ENCODE measurements at places on chromosomes 3 and 15.

DNA sequence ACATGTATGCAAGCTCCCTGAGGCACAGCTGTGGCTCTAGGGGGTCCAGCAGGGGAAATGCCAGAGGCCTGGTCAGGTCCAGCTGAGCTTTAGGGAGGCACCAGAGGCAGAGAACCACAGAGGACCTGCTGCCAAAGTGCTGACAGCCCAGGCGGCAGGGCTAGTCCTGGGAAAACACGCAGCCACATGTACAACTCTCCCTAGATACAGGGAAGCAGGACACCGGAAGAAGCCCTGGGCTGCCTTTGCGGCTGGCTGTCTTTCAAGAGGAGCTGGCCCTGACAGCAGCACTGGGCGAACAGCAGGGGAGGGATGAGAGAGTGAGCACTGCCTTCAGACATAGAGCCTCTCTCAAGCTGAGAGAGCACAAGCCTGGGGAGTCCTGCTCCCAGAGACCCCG, 40.7 kb downstream of the RFT1 start:
- no peak for DNase-seq

GRCh38 chr3:61978460-61979419, 394.6 kb downstream of the FEZF2 start:
- DNase-seq, result no peak

GRCh38 chr3:62724503-62724902, 150.7 kb downstream of the CADPS start:
- no peak for DNase-seq

- no peak for DNase-seq
Measured at GRCh38 chr3:6078436-6078835, 782.5 kb upstream of the GRM7 start.

GRCh38 chr15:84811828-84812227, 5.3 kb upstream of the ALPK3 start:
- no peak for DNase-seq

GRCh38 chr3:123919353-123919752, 35.2 kb upstream of the MYLK start:
- DNase-seq, result no peak

DNA sequence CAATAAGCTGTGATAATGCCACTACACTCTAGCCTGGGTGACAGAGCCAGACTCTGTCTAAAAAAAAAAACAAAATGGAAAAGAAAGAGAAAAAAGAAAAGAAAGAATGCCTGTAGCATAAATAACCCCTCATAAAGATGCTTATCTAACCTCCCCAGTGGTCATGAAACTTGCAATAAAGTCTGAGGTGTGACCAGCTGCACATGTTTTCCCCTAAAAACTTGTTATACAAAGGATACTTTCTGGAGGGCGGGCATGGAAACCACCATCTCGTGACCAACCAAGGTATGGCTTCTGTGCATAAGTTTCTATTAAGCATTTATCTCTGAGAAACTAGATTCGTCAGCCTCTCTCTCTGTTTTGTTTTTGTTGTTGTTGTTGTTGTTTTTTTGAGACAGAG, 21.8 kb downstream of the CCDC32 start:
- DNase-seq, result no peak

GRCh38 chr3:194381460-194381875, 11.9 kb upstream of the LRRC15 start:
- no peak for DNase-seq

DNA sequence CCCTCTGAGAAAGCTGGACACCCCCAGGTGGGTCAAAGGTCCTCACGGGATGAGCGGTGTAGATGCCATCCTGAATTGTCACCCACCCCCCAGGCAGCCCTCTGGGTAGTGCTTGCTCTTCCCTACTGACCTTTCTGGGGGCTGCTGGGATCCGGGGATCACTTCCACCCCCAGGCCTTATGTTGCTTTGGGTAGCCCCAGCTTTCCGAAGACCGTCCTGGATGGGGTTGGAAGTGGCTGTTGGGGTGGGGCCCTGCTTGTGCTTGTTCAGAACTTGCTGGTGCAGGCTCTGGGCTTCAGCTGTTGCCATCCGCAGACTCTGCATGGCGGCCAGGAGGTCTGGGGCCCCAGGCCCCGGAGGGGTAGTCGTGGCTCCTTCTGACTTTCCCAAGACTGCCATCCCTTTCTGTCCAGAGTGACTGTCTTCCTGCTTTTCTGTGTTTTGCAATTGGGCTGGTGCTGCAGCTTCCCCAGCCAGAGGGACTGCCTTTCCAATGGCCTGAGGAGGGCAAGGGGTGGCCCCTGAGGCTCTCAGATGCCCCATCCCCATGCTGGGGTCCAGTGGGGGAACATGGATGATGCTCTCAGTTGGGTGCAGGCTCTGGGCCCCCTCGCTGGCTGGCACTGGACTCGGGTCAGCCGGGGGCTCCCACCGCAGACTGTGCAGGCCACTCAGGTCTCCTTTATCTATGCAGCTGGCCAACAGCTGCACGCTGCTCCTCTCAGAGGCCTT, 6.3 kb downstream of the XIRP1 start:
- no peak for DNase-seq

DNA sequence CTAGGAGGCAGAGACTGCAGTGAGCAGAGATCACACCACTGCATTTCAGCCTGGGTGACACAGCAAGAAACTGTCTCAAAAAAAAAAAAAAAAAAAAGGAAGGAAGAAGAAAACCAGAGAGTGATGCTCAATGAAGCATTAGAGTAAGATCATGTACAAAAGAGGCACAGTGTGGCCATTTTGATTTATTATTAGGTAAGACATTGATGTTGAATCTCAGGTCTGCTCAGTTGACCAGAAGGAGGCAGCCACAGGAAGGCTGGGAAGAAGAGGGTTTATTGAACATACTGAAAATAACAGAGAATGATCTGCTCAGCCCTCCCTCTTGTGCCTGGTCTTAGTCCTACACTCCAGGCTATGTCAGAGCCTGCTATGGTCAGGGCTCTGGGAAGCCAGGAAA, 15.6 kb downstream of the LRRK1 start:
- no peak for DNase-seq

DNA sequence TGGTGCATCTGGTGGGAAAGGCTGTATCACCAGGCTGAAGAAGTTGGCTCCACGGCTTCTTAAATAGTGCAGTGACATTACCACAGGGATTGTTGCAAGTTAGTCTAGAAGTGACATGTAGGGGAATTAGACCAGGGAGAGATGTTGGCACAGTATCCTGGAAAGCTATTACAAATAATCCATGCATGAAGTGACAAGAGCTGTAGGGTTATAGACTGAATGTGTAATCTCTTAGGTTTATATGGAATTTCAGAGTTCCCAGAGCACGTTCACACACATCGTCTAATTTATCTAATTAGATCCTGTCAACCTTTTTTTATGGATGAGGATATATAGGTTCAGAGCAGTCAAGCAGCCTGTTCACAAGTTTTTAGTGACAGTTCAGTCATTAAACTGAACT, 37.3 kb upstream of the APH1B start:
- no peak for DNase-seq

GRCh38 chr15:49620199-49620598, 419 bp downstream of the FAM227B start:
- DNase-seq, result no peak

DNA sequence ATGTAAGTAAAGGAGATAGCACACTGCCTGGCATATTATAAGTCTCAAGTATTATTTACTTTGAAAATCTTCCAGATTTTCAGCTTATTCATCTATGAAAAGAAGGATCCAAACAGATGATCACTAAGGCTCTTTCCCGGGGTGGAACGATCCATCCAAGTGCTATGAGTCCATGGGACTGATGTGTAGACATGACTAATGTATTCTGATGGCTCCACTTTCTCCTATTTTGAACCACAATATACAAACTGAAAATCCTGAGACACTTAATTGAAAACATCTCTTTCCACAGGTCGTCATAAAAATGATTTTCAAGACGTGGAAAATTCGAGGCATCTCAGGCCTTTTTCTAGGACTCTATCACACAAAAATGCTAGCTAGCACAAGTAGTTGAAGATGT, 33.4 kb upstream of the CHRM5 start:
- no peak for DNase-seq

GRCh38 chr3:33521736-33522135, 81.5 kb upstream of the UBP1 start:
- DNase-seq, result no peak

- no peak for DNase-seq
Measured at GRCh38 chr15:25742776-25743547, 120.2 kb downstream of the ATP10A start.

- DNase-seq, result no peak
Measured at GRCh38 chr3:128012050-128012449, 40.2 kb upstream of the SEC61A1 start.

GRCh38 chr15:65383991-65384390, 6.2 kb upstream of the IGDCC3 start:
- DNase-seq, result no peak

- DNase-seq, result no peak
Measured at GRCh38 chr15:89450076-89451006, 46.0 kb downstream of the RHCG start.

- no peak for DNase-seq
Measured at GRCh38 chr15:33580526-33580925, 269.8 kb downstream of the RYR3 start.

GRCh38 chr3:125582707-125583106, 12.6 kb downstream of the OSBPL11 start:
- no peak for DNase-seq

GRCh38 chr3:25033407-25034029, 394.5 kb upstream of the RARB start:
- DNase-seq, result no peak

GRCh38 chr3:14267976-14268375, 89.4 kb downstream of the LSM3 start:
- DNase-seq, result no peak

GRCh38 chr3:146191051-146191450, 30.1 kb upstream of the PLOD2 start:
- DNase-seq, result no peak

DNA sequence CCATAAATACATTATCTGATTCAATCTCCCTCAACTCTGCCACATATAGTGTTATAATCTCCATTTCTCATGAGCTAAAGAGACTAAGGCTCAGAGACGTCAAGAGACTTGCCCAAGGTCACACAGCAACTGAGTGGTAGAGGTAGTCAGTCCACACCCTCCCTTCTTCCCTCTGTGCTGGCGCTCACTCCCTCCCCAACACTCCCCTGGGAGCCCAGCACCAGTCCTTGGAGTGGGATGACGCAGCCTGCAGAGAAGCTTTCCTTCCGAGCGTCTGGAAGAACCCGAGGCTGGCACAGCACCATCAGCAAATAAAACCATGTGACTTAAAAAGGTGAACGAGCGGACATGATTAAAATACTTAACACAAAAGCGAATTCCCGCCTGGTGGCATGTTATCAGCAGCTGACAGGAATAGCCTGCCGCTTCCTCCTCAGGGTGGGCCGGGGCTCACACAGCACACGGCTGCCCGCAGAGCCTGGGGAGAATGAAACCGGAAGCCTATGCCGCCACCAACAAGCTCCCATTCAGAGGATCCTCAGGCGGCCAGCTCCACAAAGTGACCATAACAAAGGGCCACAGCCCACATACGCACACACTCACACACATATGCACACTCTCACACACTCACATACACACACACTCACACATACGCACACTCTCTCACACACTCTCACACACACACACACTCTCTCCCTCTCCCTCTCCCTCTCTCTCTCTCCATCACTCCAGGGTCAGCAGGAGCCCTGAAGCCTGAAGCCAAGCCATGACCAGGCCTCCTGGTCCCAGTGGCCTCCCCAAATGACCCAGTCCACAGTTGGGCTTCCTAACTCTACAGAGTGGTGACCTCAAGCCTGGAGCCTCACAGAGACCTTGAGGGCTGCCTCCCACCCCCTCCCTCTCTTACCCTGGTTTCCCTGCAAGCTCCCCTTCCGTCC, 120.5 kb downstream of the XXYLT1 start:
- DNase-seq, result peak; percentile 92

DNA sequence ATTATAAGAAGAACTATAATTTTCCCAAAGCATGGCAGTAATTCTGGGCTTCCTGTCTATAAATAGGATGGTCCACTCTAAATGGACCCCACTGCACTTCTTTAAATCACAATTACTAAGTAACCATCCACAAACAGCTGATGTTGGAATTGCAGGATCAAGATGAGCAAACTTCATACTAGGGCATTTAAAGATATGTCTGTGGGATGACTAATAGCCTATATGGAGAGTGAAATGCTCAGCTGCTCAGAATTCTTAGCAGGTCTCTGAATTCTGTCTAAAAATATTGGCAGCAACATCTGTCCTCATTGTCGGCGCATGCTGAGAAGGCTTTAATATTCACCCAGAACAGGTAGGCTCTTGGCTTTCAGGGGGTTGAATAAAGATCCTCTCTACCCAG, 140.4 kb downstream of the SATB1 start:
- DNase-seq, result no peak

All from COR-L47 (cell line).